Hematopoietic multipotent progenitor cell treated with erythropoietin and hydrocortisone succinate and interleukin-3 and kit ligand, for 17 days (in vitro differentiated cells): ENCODE measurements at places on chromosomes 1 and 21.

- DNase-seq = peak; percentile 7
These were observed 160.2 kb upstream of the COA6 start for GRCh38 chr1:234212764-234213657.

- no peak for DNase-seq
These were observed 113.6 kb downstream of the MRPL39 start for GRCh38 chr21:25493722-25494121.

DNA sequence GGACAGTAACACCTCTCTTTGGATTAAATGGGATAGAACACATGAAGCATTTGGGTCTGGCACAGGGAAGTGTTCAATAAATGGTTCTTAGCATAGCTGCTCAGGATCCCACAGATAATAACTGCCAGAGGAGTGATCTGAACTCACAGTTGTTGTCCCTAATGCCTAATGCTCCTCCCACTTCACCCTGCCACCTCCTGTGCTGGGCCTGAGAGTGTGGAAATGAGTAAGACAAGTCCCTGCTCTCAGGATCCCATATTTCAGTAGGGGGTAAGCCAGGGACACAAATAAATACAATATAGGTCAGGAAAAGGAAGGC lies 19.9 kb upstream of the FOXO6 start:
- no peak for DNase-seq

GRCh38 chr21:17613242-17613676 lies 558 bp upstream of the BTG3 start:
- DNase-seq = no peak

- no peak for DNase-seq
These were observed 207.5 kb downstream of the KCNT2 start for GRCh38 chr1:196400478-196401451.

DNA sequence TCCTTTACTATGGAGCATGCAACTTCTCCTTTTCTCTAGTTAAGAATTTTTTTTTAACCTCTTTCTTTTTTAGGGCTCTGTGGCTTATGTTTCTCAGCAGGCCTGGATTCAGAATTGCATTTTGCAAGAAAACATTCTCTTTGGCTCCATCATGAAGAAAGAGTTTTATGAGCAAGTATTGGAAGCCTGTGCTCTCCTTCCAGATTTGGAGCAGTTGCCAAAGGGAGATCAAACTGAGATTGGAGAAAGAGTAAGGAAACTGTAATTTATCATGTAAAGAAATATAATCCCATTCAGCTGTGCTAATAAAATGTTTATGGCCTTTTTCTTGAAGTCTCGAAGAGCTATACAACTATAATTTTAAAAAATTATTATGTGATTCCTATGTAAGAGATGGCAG lies 70.1 kb downstream of the HSPA13 start:
- DNase-seq = no peak

GRCh38 chr21:41211060-41211805 lies 43.3 kb downstream of the BACE2 start:
- DNase-seq = no peak

GRCh38 chr1:17045634-17046333 lies 8.0 kb downstream of the SDHB start:
- DNase-seq = peak; percentile 59

DNA sequence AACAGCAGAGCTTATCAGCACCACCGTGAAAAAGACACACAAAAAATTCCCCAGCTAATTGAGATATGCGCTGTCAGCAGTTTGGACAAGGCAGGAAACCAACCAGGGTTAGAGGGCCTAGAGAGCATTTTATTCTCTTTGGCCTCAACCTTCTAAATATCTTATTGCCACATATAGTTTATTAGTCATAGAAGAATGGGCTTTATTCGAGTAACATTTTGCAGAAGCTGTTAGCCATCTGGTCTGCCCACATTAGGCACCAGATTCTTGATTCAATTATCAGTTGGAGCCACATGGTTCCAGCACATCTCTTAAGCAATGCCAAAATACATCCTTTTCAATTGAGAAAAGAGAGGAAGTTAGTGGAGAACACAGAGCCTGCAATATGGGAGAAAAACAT lies 109.9 kb upstream of the CXADR start:
- DNase-seq = no peak

- DNase-seq = no peak
These were observed 25.7 kb upstream of the GNG4 start for GRCh38 chr1:235675152-235675890.

GRCh38 chr1:18917071-18917799 lies 14.9 kb upstream of the ALDH4A1 start:
- no peak for DNase-seq

GRCh38 chr1:167333124-167333523 lies 112.4 kb downstream of the POU2F1 start:
- DNase-seq = no peak

DNA sequence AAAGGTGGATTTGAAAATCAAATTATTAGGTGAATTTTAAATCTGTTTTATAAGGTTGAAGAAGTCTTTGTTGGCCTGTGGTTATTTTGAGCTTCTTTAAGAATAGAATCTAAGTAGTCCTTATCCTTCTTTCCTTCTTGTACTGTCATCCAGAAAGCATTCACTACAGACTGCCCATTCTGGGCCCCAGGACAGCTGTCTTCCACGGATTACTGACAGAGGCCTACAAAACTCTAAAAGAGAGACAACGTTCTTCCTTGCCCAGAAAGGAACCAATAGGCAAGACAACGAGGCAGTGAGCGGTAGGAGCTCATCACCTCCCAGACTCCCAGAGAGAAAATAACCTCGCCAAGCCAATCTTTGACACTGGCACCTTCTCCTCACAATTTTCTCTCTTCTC lies 24.4 kb upstream of the PIGC start:
- no peak for DNase-seq

- DNase-seq = peak; percentile 86
These were observed 37.5 kb downstream of the KCNQ4 start for GRCh38 chr1:40820911-40821693.

- DNase-seq = no peak
These were observed 35.6 kb upstream of the MAB21L3 start for GRCh38 chr1:116075575-116075974.

DNA sequence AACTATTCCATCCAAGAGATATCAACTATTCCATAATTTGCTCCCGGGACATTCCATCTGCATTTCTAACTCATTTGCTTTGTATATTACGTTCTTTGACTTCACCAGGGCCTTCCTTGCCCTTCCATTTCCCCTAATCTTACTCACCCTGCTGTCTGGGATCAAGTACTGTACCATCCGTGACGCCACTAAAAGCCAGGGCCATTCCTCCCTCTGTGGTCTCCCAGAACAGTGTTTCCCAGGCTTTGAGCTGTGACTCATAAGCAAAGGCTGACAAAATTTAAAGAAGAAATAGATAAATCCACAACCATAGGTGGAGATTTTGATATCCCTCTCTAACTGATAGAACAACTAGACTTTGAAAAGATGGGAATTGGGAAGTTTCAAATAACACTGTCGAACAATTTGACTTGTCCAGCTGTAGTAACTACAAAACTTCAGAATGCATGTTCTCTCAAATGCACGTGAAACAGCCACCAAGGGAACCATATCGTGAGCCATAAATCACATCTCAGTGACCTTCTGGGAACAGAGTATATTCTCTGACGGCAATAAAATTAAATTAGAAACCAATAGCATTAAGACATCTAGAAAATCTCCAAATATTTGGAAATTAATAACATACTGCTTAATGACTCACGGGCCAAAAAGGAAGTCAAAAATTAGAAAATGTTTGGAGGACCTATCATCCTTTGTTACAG lies 501.0 kb downstream of the SETD4 start:
- DNase-seq = no peak

GRCh38 chr1:167507719-167508118 lies 10.6 kb downstream of the CD247 start:
- no peak for DNase-seq
